ENCODE measurements at places on chromosomes 5 and 9. TPM values are rescaled to one million over a fixed set of nuclear protein-coding genes. Genes with fewer than 3 reads are reported as not detected.

IFNB1 gene
- not detected for total RNA-seq

SLC6A18 gene
- not detected for total RNA-seq

C9orf153 gene
- total RNA-seq: 0.99 TPM

BTNL9 gene
- total RNA-seq: 6.3 TPM

TEX48 gene
- not detected for total RNA-seq

PKD2L2 gene
- not detected for total RNA-seq

TYRP1 gene
- 5.0 TPM for total RNA-seq

GRCh38 chr9:18202924-18203323 lies 271.0 kb upstream of the ADAMTSL1 start:
- no peak for DNase-seq

DNA sequence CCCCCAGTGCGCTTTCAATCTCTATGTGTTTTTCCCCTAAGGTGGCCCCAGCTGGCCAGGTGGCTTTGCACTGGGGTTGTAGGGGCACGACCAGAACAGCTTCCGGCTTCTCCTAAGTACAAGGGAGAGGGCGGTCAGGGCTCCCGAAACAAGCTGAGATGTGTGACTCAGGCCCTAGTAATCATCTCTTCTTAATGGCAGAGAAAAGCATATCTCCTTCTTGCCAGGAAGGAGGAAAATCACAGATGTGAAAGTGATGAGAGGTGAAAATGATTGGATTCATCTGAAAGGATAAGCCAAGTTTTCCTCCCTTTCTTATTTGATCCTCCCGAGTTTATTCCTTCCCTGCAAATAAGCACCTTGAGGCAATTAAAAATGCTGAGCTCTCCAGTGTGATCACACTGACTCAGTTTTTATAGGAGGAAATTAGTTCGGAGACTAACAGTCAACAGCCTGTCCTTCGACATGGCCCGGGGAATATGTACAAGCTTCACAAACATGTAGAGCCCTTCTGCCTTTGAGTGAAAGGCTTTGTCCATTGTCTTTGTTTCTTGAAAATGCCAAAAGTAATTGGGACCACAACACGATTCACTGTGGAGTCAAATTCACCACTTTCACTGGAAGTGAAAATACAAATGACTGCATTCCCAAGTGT lies 514.8 kb downstream of the PSAT1 start:
- no peak for DNase-seq

DNA sequence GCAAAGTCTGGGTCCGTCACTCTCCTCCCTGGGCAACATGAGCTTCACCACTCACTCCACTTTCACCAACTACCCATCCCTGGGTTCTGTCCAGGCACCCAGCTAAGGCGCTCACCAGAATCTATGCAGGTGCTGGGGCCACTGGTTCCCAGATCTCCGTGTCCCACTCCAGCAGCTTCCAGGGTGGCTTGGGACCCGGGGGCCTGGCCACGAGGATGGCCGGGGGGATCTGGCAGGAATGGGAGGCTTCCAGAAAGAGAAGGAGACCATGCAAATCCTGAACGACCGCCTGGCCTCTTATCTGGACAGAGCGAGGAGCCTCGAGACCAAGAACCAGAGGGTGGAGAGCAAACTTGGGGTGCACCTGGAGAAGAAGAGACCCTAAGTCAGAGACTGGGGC lies 1611.0 kb upstream of the ACO1 start:
- DNase-seq: no peak

DNA sequence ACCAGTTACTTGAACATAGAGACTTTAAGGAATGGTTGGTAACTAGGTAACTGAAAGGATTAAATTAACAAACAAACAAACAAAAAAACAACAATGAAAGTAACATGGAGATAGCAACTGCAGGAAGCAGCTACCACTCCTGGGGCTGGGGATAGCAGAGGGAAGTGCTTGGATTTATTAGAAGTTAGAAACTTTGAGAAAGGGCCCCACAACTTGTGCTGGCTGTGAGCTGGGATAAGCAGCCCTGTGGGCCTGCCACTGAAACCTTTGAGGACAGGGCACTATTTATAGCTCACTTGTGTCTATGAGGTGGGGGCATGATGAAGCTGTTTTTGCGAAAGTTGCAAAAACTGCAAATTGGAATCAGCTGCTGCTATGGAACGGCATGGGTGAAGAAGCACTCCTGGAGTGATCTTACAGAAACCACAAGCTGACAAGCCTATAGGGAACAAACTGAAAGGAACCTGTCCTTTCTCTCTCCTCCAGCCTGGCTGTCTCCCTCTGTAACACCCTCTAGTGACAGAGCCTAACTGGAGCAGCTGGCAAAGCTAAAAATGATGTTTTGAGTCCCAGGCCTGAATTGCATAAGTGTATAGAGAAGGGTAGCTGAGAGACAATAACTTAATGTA lies 91.4 kb upstream of the RANBP6 start:
- DNase-seq: peak; percentile 28

- no peak for DNase-seq
Observed at GRCh38 chr5:169557838-169558237, 25.7 kb upstream of the SPDL1 start.

DNA sequence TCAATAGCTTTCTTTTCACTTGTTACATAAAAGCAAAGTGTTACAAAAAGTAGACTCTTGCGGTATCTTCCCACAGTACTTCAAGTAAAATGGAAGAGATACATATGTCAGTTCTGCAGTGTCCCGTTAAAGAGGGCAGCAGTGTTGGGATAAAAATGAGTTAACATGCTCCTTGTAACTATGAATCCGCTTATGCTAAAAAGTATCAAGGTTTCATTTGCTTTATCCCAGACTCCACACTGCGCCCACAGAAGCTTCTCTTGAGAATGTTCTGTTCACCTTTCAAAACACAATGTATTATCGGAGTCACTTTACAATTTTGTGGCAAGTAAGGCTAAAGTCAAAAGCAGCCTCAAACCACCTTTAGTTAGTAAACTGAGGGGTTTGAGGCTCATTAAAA lies 790 bp downstream of the PTAR1 start:
- peak; percentile 17 for DNase-seq

- DNase-seq: no peak
Observed at GRCh38 chr5:17399931-17400330, 98.1 kb upstream of the TAF11L2 start.

DNA sequence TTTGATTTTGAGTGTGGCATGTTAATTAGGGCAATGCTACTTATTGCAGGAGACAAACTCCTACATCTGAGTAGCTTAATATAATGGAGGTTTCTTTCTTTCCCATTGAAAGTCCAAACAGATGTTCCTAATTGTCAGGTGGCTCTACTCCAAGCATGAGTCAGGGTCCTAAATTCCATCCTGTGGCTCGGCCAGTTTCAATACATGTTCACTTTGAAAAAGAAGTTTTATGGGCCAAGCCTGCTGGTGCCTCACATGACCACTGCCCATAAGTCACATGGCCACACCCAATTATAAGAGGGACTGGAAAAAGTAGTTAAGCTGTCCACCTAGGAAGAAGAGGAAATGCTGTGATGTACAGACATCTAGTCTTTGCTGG lies 170.4 kb downstream of the ARRDC3 start:
- DNase-seq: peak; percentile 24

GRCh38 chr9:105432247-105432842 lies 15.5 kb upstream of the FSD1L start:
- no peak for DNase-seq

- DNase-seq: no peak
Observed at GRCh38 chr9:121185178-121185745, 16.4 kb downstream of the RAB14 start.

DNA sequence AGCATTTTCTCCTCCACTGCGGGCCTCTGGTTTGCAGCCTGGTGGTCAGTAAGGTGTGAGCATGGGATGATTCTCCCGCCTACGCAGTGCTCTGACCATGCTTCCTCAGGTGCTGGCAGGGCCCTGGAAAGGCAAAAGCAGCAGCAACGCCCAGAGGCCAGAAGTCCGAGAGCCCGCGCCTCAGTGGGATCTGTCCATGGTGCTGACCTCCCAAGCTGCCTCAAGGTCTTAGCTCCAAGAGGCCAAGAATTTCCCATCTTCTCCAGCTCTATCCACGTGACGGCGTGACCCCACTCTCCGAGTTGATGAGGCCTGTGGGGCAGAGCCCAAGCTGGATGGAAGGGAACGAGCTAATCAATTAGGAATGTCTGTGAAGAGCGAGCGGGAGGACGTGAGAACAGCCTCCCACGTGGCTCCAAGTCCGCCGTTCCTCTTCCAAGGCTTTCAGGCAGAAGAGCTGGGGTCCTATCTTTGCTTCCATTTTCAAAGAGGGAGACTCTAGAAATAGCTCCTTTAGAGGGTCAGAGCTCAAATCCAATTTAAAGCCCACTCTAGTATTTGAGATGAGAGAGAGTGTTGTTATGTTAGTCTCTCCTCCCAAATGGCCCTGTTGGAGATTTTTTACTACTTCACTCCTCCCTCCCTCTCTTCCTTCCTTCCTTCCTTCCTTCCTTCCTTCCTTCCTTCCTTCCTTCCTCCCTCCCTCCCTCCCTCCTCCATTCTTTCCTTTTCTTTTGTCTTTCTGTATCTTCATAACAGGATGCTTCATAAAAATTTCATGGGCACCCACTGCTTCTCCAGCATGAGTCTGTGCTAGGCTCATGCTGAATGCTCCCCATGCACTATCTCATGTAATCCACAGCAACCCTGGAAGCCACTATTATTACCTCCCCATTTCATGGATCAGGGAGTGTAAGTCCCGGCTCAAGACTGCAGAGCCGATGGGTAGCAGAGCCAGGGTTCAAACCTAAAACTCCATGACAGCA lies 69.3 kb downstream of the OLFM1 start:
- DNase-seq: no peak

DNA sequence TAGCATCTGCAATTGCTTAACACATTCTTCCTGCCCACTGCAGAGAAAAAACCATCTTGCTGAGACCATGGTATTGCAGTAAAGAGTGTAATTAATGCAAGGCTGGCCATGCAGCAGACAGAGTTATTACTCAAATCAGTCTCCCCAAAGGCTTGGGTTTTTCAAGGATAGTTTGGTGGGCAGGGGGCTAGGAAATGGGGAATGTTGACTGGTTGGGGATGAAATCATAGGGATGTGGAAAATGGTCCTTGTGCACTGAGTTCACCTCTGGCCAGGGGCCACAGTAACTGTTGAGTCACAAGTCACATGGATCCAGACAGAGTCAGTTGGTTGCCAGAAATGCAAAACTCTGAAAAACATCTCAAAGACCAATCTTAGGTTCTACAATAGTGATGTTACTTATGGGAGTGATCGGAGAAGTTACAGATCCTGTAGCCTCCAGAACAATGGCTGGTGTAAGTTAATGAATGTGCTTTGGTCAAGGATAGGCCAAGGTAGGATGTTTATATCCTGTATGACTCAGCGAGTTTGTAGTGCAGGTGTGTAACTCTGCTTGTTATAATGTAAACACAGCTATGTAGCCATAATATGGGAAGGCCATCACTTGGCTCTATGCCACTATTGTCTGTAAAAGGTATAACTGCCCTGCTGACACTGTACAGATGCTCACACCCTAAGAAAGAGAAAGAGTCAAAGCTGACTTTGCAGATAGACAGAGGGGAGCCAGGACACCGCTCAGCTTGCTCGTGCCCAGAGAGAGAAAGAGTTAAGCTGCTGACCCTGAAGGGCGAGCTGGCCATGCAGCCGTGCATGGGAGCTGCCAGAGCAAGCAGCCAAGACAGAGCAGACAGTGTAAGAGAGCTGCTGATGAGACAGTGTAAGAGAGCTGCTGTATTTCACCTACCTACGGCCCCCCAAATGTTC lies 27.2 kb downstream of the C9orf152 start:
- no peak for DNase-seq

DNA sequence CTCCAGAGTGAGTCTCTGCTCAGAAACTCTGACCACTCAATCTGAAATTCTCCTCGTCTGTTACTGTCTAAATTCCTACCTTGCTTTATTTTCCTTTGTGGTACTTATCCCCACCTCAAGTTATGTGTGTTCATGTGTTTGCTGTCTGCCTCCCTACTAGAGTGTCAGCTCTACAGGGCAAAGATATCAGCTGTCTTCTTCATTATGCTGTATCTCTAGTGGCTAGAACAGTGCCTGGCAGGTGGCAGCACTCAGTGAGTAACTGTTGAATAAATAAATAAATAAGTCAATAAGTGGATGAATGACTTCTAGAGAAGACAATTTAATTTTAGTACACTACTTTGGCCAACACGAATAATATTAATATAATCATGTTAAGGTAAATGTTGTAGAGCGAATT lies 92.3 kb downstream of the BOD1 start:
- no peak for DNase-seq

GRCh38 chr5:53211799-53212198 lies 102.2 kb upstream of the MOCS2 start:
- DNase-seq: no peak

DNA sequence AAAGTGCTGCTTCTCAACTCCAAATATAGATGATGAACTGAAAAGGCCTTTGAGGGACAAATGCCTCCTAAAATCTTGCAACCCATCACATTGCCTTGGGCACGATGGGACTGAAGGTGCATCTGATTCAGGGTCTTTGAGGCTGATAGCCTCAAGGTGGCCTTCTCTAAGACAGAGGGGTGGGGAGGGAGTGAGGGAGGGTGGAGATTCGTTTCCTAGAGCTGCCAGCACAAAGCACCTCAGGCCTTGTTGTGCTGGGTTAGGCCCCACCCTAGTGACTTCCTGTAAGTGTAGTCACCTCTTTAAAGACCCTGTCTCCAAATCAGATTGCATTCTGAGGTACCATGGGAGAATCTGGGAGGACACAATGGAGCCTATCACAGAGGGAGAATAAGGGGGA lies 57.1 kb downstream of the BARX1 start:
- DNase-seq: no peak

DNA sequence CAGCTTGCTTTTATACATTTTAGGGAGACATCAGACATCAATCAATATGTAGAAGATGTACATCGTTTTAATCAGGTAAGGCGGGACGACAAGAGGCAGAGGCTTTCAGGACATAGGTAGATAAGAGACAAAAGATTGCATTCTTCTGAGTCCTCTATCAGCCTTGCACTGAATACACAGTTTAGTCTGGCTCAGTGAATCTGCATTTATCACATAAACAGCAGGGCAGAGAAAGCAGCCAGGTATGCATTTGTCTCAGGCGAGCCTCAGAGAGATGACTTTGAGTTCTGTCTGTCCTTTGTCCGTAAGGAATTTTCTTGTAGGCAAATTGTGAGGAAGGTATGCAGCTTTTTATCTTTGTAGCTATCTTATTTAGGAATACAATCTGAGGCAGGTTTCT lies 202.8 kb upstream of the TAS2R1 start:
- no peak for DNase-seq

DNA sequence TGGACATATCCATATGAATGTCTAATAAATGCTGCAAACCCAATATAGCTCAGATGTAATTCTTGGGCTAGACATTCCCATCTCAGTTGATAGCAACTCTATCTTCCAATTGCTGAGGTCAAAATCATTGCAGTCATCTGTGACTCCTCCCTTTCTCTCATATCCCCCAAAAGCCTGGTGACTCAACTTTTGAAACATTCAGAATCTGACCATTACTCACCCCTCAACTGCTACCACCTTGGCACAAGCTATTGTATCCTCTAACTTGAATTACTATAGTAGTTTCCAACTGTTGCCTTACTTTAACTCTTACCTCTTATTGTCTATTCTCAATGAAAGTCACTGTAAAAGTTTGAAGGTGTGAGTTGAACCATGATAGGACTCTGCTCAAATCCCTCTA lies 600.1 kb upstream of the RGMB start:
- no peak for DNase-seq

Measured in spinal cord (tissue), 10 donors.